Bronchial epithelial cell (primary cell): ENCODE measurements at places on chromosomes 2 and 18. TPM values are rescaled to one million over a fixed set of nuclear protein-coding genes. Genes with fewer than 3 reads are reported as not detected.

DNA sequence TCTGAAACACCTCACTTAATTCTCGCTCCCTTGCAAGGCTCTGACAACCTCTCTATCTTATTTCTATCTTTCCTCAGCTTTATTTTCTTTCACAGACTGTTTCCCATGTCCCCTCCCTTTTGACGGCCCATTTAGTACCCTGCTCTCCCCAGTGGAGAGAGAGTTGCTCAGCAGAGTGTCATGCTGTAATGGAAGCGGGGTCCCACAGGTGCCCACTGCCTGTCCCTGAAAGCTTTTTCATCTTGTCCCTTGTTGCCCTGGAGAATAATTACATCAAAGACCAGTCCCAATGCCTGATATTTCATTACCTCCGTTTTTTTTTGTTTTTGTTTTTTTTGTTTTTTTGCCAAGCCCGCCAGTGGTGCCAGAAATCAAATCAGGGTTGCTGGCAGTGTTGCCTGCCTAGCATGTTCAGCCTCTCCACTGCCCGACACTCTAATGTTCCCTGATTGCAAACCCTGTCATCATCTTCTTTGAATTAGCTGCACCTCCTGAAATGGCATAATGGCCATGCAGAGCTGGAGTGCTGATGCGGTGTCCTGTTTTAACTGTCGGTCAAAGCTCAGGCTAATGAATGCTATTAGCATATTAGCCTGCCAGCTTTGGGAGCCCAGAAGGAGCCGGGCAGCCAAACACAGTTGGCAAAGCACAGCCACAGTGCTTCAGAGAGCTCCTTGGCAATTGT lies 71.2 kb upstream of the CAVIN2 start:
- no peak for DNase-seq

FOXD4L1 gene
- 0.13 and 0.26 TPM in 2 replicates for total RNA-seq

- no peak for DNase-seq
These were observed 1.0 kb downstream of the CXCR4 start for GRCh38 chr2:136116813-136117390.

REG1B gene
- total RNA-seq: not detected in 2 replicates

- DNase-seq: no peak
These were observed 91.2 kb upstream of the ARL4C start for GRCh38 chr2:234588054-234588430.

OTOS gene
- not detected in 2 replicates for total RNA-seq

CHST9 gene
- total RNA-seq: 0.26 and 0.38 TPM in 2 replicates

GRCh38 chr2:44330801-44331200 lies 30.5 kb downstream of the PREPL start:
- DNase-seq: no peak

FSHR gene
- not detected in 2 replicates for total RNA-seq

CNDP1 gene
- total RNA-seq: not detected in 2 replicates

DNA sequence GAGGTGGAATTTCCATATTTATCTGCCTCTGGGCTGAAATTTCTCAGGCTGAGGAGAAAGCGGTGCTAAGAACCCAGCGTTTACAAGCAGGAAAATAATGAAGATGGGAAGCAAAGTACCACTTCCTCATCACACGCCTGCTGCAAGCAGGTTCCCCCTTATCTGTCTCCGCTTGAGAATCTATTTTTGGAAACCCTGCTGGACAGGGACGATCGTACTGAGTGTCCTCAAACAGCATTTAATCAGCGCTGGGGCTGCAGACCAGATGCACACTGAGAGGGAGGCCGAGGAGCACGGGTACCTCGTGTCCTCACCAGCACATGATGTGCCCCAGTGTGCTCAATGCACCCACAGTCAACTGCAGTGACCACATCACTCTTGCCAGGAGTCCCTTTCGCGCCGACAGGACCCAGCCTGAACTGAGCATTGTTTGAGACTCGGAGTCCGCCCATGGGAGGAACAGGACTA lies 160.4 kb downstream of the HDAC4 start:
- DNase-seq: no peak

- DNase-seq: peak; percentile 80
These were observed 93.0 kb upstream of the SMAD2 start for GRCh38 chr18:48023334-48024008.

GRCh38 chr18:79612291-79613108 lies 67.1 kb upstream of the CTDP1 start:
- no peak for DNase-seq

DNA sequence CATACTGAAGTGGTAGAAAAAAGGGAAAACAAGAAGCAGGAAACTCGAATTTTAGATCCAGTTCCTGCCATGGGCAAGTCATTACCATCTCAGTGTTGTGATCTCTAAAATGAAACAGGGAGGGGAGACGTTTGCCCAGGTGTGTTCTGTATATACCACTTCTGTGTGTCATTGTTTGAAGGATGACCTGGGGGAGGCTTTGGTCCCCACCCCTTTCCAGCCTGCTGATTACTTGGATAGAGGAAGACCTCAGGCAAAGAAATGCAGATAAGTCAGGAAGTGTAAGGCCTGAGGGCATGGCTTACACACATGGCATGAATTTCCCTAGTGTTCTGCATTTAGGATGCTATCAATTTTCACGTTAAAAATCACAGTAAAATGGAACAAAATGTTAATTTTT lies 205.2 kb upstream of the CXCR4 start:
- no peak for DNase-seq

RAPGEF4 gene
- total RNA-seq: 0.26 and 0.90 TPM in 2 replicates
